ENCODE measurements at places on chromosomes 1 and 21. TPM values are rescaled to one million over a fixed set of nuclear protein-coding genes. Genes with fewer than 3 reads are reported as not detected.

AMIGO1 gene
- 1.1 TPM for total RNA-seq

AP4B1 gene
- 18.9 TPM for total RNA-seq

ADGRL2 gene
- total RNA-seq: 0.94 TPM

BMP8B gene
- 0.15 TPM for total RNA-seq

AKT3 gene
- total RNA-seq: 17.0 TPM

SV2A gene
- 20.5 TPM for total RNA-seq

LCE3D gene
- not detected for total RNA-seq

ZDHHC18 gene
- total RNA-seq: 41.2 TPM

GPR157 gene
- 2.9 TPM for total RNA-seq

GRCh38 chr1:226891846-226892523 lies 21.6 kb downstream of the PSEN2 start:
- no peak for DNase-seq

DNA sequence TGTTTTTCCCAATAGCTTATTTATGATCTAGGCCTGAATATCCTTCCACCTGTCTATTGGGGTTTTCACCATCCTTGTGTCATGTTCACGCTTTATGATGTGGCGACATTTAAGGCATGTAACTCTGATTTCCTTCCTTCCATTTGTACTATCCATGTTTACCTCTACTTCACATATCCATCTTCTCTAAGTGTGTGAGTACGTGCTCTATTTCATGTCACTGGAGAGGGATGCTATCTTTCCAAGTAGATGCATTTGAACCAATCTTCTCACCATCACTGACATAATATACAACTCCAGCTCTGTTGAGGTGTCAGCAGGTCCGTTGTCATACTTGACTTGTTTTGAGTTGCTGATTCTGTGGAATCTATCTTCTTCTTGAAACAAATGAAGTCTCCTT lies 283.2 kb downstream of the PTBP2 start:
- no peak for DNase-seq

DNA sequence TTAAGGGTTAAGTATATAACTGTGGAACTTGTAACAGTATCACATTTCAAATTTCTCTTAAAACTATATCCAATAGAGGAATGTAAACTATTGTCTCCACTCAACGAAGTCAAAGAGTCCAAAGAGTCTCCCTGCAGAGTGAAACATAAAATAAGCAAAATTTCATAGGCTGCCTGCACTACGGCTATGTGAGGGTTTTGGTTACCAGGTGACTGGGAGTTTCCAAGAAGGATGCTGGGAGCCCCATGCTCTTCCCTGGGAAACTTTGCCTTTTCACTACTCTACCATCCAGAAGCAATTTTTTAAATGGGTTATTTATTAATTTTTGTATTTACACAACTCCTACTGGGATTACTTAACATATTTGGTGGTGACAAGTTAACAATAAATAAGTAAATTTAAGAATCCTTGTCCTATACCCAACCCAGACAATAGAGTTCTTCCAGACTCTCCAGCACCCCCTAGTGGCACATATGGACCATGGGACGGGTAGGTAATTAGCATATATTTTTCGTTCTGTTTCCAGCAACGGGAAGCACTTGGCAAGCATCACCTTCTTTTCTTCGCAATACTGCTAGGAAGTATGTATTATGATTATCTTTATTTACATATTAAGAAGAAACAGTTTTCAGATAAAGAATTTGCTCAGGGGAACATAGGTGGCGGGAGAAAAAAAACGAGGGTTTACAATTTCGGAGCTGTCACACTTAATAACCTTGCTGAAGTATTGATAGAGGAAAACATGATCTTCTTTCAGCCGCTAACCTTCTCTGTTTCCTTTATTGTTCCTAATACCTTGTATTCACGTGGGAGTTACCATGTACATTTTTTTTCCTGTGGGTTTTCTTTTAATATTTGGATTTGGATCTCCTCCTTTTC lies 3.5 kb downstream of the FMO2 start:
- peak; percentile 51 for DNase-seq

GRCh38 chr1:94715321-94715720 lies 104.8 kb upstream of the SLC44A3 start:
- DNase-seq: no peak

DNA sequence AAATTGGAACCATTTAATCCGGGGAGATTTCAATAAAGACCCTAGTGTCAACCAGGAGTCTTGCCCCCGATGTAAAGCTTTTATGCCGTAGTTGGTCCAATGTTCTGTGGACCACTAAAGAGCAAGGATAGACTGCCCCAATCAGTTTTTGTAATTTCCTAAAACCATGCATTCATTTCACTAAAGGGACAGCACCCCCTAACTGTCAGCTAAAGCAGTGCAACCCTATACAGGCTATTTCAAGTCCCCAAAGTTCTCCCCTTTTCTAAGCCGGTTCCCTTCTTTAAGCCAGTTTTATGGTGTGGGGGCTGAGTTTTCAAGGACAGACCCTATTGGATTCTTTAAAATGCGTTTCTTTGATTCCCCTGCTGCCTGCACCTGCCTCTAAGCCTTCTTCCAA lies 12.7 kb upstream of the PDPN start:
- no peak for DNase-seq

GRCh38 chr1:81590171-81590570 lies 210.6 kb upstream of the ADGRL2 start:
- DNase-seq: no peak

GRCh38 chr1:2975466-2976179 lies 45.6 kb upstream of the ACTRT2 start:
- no peak for DNase-seq

DNA sequence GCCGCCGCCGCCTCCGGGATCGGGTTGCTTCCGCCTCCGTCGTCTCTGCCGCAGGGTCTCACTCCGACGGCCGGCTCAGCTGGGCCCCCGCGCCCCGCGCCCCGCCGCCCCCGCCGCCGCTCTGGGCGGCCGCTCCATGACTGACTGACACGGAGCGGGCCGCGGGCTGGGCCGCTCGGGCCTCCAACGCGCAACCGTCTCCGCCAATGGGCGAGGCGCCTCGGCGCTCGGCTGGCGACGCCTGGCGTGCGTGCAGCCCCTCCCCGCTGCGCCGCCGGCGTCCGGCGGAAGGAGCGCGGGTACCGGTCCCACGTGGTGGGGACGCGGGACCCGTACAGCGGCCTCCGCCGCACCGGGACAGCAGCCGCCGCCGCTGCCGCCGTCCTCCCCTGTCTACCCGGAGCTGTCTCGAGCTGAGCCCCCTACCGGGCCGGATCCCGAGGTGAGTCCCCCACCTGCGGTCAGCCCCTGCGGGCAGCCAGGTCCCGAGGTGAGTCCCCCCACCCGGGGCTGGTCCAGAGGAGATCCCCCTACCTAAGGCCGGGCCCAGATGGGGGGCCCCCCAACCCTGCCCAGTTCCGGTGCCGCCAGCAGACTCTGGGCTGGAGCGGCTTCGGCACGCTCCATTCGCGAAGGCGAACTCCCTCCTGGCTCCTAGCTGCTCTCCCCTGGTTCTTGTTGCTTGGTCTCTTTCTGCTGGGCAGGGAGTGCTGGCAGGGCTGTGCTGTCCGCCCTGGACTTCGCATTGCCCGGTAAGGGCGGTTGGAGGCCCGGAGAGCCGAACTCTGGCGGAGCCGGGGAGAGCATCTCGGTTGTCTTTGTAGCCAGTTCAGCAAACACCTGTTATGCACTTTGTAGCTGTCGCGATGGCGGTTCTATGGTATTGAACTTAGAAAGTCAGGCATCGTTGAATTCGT lies at the start of the genes TAF5L and URB2:
TAF5L (minus strand) TSS at position 208 of the 917 bp plus-strand sequence. CDS start 11,640 bp downstream, outside the sequence.
URB2 (plus strand) TSS at position 333 of the 917 bp plus-strand sequence. CDS start 1,387 bp downstream, outside the sequence.
- DNase-seq: peak; percentile 87

All from M059J (cell line).